ENCODE measurements at places on chromosomes 3 and 15. TPM values are rescaled to one million over a fixed set of nuclear protein-coding genes. Genes with fewer than 3 reads are reported as not detected.

DNA sequence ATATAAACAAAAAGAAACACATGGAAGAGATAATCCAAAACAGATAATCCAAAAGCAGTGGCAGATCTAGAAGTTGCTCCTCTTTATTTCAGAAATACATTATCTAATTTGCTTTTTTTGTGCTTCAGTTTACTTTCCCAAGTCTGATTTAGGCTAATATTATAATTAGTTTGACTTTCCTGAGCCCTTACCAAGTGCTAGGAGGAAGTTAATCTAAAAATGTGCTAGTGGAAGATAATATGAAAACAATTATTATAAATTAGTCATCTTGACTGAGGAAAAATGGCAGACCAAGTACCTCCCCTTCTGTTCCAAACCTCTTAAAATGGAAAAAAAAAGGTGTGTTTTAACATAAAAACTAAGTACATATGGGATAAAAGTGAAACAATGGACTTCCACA lies 17.5 kb downstream of the SLC9A9 start:
- DNase-seq: no peak

DNA sequence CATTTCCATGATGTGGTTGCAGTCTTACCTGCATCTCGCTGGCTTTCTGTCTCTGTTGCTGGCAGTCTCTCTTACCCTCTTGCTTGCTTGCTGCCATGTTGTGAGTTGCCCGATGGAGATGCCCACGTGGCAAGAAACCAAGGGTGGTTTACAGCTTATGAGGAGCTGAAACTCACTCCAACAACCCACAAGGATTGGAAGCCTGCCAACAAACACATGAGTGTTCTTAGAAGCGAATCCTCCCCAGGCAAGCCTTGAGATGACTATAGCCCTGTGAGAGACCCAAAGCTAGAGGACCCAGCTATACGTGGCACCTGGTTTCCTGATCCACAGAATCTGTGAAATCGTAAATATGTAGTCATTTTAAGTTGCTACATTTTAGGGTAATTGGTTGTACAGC lies 490.9 kb upstream of the ADAMTS9 start:
- DNase-seq: no peak

DNA sequence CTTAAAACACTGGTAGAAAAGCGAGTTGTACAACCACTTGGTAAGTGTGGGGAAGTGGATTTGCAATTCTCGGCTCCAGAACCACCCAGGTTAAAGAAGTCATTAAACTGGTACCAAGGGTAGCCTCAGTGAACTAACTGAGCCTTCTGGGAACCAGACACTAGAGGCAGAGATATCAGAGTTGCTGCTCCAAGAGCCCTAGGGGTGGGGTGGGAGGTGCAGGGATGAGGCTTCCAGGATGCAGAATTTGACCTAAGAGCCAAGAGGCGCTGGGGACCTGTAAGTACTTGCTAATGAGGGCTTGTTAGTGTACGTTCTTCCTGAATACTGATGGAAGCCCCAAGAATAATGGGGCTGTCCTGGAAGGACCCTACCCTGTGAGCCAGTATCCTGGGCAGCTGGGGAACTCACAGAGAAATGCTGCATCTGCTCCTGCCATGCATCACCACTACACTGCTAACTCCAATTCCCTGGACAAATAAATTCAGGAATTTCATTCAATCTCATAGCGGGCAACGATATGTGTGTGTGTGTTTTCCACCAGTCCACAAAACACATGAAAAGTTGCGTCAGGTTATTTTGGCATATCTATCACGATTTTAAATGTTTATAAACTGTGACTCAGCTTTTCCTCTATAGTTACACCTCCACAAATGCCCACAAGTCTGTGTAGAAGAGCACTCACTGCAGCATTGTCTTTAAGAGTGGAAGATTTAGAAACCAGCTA lies 23.8 kb downstream of the STIMATE start:
- DNase-seq: no peak

GRCh38 chr3:37040231-37040630 lies 46.9 kb downstream of the MLH1 start:
- no peak for DNase-seq

- no peak for DNase-seq
These were observed 370.6 kb upstream of the NAALADL2 start for GRCh38 chr3:174488527-174488926.

DNA sequence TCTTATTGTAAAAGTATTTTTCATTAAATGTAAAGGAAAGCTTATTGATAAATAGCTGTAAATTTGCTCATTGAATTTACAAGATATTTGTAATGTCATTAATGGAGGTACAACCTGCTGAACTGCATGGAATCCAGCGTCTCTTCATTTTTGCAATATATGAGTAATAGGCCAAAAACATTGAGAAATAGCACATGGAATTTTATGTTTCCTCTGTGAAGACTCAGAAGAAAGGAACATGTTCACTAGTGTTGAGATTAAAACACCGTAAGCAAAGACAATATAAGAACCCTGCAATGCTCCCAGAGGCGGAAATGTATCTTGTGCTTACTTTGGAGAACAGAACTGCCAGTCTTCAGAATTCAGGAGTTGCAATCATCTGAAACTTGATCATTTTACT lies 167.6 kb downstream of the ALDH1A2 start:
- no peak for DNase-seq

DNA sequence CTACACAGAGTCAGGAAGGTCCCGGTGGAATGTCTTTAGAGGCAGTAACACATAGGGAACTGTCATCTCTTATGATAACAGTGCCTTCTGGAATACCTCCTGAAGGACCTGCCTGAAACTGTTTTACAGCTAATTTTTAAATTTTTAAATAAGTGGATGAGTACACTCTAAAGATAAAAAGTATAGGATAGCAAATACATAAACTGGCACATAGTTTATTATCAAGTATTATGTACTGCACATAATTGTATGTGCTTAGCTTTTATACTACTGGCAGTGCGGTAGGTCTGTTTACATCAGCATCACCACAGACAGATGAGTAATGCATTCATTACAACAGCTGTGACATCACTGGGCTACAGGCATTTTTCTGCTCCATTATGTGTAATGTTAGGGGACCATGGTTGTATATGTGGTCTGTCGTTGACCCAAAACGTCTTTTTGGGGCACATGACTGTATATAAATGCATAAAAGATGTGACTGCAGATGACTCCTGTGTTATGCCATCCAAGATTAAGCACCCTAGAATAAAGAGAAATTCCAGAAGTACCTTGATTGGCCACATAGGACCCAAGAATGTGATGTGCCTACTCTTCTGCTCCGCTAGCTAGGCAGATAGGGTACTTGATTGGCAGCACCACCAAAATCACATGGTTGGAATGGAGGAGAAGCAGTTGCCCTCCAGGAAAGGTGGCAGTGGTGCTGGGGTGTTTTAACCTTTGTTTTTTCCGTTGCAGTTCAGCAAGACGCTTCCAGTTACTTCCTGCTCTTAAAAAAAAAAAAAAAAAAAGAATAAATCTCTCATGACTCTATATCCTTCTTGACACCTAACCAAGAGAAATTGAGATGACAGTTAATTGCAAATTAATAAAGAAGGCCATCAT lies 3.3 kb downstream of the VPS8 start:
- DNase-seq: peak; percentile 27

DNA sequence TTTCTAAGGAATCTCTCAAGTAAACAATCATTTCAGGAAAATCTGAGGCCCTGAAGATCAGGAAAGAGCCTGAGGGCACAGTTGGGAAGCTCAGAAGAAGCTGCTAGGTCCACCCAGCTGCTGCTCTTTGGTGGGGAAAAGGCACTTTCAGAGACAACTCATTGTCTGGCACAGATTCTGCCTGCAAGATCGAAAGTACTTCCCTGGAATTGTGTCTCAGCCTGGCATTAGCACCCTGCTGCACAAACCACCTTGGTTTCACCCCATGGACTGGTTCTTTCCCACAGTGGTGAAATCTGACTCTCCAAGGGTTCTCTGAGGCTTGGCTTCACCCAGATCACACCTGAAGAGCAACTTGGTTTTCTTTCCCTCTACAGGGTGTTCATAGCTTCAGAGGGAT lies 18.7 kb downstream of the THRB start:
- no peak for DNase-seq

DNA sequence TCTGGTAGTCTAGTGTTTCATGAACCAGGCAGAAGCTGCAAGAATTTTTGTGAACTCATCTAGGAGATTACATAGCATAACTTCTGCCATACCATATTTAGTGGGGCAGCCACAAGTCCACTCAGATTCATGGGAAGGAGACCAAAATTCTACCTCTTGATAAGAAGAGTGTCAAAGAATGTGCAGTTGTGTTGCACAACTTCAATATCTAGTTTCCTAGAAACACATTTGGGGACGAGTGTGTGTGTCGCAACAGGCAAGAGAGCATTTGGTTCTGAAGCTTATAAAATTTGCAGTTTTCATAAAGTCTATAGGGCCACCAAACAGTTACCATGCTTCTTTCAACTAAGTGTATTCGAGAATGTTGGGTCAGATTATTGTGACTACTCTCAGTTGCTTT lies 115.3 kb downstream of the KCNH8 start:
- no peak for DNase-seq

DNA sequence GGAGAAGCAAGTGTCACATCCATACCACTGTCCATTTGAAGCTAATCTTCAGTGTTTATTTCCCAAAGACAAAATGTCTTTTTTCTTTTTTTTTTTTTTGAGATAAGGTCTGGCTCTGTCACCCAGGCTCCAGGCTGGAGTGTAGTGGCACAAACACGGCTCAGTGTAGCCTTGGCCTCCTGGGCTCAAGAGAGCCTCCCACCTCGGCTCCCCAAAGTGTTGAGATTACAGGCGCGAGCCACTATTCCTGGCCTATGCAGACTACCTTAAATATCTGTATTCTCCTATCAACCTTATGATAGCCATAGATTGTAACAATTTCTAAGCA lies 27.7 kb upstream of the VPS33B start:
- no peak for DNase-seq

DNA sequence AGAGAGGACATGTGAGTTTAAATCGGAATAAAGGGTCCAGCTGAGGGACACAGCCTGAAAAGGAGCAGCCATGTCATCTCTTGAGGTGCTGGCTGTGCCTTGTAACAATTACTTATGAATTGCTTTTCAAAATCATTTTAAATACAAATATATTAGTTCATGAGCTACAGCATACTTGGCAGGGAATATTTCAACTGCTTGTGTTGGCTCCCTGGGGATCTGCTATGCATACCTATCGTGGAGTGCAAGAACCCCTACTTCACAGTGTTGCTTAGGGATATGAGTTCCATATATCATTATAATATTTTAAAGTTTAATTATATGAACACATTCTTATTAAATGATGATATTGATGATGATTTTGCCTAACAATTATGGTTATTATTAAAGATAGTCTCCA lies 19.1 kb upstream of the P2RY14 start:
- no peak for DNase-seq

DNA sequence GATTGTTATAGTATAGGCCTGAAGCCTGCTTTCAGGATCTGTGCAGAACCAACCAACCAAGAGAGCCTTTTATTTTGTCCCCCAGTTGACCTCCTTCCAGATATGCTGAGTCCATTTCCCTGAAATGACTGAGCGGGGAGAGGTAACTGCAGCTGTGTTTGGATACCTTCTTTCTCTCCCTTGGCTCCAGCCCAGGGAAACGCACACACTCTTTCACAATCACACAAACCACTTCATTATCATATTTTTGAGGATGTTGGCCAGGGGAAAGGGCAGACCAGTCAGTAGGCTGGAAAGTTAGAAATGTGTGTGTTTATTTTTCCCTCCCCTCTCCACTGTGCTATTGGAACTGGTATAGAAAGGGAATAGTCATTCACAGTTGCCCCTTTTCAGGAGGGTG lies 417.7 kb upstream of the TBL1XR1 start:
- no peak for DNase-seq

DNA sequence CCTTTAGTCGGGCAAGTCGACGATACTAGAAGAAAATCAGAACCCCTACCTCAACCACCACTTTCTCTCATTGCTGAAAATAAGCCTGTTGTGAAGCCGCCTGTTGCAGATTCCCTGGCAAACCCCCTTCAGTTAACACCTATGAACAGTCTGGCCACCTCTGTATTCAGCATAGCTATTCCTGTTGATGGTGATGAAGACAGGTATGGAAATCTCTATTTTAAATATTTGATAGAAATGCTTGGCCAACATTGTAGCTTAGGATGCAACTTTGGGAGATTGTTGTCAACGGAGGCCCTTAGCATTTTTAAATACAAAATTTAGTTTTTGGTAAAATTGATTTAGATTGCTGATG lies 3.0 kb downstream of the TSC22D2 start:
- DNase-seq: no peak

- DNase-seq: peak; percentile 35
These were observed 951 bp downstream of the POMGNT2 start for GRCh38 chr3:43104660-43105595.

TRMT10C gene
- total RNA-seq: 43.2 TPM

CYP8B1 gene
- total RNA-seq: not detected

GRK7 gene
- total RNA-seq: not detected

CKMT1A gene
- total RNA-seq: 0.41 TPM

B3GALNT1 gene
- total RNA-seq: 1.6 TPM

OSTN gene
- not detected for total RNA-seq

ALDH1A2 gene
- total RNA-seq: 0.78 TPM

SCN10A gene
- not detected for total RNA-seq

NGLY1 gene
- total RNA-seq: 56.7 TPM

Measured in activated CD4-positive, alpha-beta memory T cell treated with anti-CD3 and anti-CD28 coated beads for 36 hours (primary cell).